ENCODE measurements at places on chromosomes 6 and 20. TPM values are rescaled to one million over a fixed set of nuclear protein-coding genes. Genes with fewer than 3 reads are reported as not detected.
A peak's percentile ranks its signal among the peaks of the same experiment; 100 is the strongest.

DNA sequence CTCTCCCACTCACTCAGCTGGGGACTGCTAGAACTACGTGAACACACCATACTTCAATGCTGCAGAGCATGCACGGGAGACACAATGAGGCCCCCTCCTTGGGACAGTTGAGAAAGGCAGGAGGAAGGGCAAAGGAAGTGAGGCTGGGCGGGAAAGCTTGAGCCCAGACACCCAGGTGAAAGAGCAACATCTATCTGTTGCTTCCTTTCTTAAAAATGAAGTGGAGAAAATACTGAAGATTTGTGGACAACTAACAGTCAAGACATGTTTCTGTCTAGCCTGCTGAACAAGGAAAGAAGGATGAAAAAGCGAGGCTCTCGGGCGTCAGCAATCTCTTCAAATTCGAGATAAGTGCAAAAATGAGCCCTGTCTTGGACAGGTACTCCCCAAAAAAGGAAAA lies 3.0 kb upstream of the NNAT start:
- DNase-seq, result no peak

The SPATA25 gene
- total RNA-seq, result 0.12 TPM

- peak; percentile 98 for DNase-seq
Observed at GRCh38 chr6:19472153-19472552, 365.0 kb upstream of the ID4 start.

GRCh38 chr6:158620963-158621693 lies 23.4 kb downstream of the DYNLT1 start:
- no peak for DNase-seq

DNA sequence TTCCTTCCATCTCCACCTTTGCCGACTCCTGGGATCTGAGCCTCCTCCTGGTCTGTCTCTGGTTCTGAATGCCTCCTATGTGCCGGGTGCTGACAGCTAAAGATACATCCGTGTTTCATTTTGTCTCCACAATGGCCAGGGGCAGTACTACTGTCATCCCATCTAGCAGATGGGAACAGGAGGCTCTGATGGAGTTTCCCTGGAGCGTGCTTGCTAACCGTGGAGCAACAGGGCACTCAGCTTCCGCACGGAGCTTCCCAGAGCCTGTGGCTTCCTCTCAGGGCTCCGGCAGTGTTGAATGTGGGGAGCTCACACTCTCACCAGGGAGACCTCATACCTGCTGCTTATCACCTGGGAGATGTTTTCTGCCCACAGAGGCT lies 11.9 kb upstream of the NPBWR2 start:
- no peak for DNase-seq

DNA sequence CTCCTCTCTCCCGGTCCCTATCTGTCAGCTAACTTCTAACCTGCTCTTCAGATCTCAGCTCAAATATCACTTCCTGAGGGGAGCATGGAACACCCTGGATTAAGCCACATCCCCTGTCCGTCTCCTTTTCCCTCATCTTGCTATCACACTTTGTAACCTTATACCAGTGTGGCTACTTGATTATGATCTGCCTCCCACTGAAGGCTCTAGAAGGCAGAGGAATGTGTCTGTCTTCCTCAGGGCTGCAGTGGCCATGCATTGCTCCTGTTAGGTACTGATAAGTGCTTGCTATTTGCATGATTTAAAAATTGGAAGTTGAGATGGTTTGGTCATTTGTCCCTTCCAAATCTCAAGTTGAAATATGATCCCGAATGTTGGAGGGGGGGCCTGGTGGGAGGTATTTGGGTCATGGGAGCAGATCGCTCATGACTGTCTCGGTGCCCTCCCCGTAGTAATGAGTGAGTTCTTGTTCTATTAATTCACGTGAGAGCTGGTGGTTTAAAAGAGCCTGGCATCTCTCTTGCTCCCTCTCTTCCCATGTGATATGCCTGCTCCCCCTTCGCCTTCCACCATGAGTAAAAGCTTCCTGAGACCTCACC lies 71.4 kb downstream of the PLCB4 start:
- DNase-seq, result no peak

The MYO6 gene
- total RNA-seq, result 2.9 TPM

GRCh38 chr6:113819169-113819830 lies 37.8 kb upstream of the MARCKS start:
- DNase-seq, result no peak

DNA sequence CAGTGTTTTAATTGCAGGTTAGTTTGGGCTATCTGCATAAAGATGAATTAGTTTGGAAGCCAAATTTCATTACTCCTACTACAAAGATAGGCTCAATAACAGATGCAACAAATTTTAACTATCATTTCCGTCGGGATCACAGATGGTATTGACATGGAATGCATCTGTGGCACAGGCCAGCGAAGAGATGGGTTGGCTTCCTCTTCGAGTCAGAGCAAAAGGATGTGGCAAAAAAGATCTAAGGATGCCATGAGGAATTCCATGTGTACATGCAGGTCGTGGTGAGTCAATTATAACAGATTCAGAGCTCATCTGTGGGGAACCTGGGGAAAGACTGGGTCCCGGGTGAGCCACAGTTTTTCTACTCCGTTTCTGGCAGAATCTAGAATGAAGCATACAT lies 83.0 kb upstream of the CITED2 start:
- no peak for DNase-seq

DNA sequence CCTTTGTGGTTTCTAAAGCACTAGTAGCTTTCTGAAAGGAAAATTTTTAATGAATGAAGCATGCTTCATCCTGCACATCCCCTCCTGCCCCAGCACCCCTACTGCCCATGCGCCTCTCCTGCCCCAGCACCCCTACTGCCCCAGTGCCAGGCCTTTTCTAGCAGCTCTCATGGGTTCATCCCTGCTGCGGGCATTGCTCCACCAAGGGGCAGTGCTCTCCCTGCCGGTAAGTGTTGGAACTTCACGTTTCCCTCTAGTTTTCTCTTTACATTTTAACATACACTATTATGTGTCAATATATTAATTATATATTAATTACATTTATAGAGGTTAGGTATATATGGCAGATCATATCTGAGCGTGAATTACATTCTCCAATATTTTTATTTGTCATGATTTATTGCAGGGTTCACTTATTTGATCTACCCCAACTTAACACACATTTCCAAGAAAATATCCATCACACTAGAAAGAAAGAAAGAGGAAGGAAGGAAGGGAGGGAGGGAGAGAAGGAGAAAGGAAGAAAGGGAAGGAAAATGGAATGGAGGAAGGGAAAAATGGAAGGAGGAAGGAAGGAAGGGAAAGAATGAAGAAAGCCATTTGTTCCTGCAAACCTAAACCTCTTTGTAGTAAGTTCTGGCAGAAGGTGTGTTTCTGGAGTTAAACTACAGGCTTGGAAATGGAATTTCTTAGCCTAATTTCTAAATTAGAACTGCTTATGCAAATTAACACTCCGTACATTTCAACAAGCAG lies 46.8 kb downstream of the CEP43 start:
- no peak for DNase-seq

GRCh38 chr20:49544535-49544934 lies 23.4 kb downstream of the PTGIS start:
- DNase-seq, result no peak

GRCh38 chr6:45450831-45451230 lies 73.1 kb upstream of the SUPT3H start:
- no peak for DNase-seq

GRCh38 chr6:128333581-128334223 lies 186.7 kb downstream of the PTPRK start:
- no peak for DNase-seq

The BPIFB6 gene
- total RNA-seq, result not detected

DNA sequence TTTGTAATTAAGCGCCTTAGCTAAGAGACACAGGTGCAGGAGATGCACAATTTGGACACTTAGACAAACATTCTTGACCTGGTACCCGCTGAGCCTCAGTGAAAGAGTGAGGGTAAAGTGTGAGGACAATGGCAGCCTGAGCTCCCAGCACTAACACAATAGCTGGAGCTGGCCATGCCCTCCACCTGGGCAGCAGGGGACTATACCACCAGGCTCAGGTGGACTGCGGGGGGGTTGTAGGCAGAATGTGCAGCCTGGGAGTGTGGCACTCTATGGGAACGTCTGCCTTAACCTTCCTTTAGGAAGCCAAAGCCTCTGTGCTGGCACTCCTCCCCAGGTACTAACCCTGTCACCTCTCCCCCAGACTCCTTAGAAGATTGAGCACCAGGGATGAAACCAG lies 23.6 kb downstream of the PRKN start:
- no peak for DNase-seq

- no peak for DNase-seq
Observed at GRCh38 chr6:121764493-121764892, 329.0 kb downstream of the GJA1 start.

GRCh38 chr20:63383556-63383955 lies 22.4 kb upstream of the CHRNA4 start:
- no peak for DNase-seq

- no peak for DNase-seq
Observed at GRCh38 chr6:26161322-26161721, 74.1 kb downstream of the HFE start.

DNA sequence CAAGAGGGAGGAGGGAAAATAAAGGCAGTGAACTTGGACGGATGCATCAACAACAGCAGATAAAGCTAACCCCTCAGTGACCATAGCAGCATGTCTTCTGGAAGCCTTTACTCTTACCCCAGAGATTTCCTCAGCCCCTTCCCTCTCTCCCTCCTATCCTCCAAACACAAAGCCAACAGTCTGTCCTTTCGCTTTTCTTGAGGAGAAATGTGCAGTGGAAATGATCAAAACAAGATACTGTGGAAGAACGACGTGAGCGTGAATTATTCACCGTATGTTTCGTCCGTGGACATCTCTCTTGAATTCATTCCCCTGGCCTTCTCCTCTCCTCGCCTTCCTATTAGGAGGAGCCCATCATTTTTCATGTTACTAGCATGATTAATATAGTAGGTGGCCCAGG lies 8.5 kb downstream of the NRN1 start:
- no peak for DNase-seq

DNA sequence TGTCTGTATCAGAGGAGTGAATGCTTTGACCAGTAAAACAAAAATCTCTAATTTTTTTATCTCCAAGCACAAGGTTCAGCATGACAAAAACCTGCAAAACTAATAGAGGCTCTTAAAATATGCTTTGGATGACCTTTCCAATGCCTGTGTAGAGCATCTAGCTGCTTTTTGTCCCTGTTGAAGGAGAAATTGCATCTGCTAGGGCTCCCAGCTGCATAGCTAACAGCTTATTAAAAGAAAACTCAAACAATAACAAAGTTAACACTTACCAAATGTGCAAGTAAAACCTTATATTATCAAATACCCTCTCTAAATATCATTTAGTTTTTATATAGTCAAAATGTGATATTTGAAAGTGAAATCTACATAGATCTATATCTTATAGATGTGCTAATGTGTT lies 378.6 kb downstream of the CD109 start:
- DNase-seq, result no peak

DNA sequence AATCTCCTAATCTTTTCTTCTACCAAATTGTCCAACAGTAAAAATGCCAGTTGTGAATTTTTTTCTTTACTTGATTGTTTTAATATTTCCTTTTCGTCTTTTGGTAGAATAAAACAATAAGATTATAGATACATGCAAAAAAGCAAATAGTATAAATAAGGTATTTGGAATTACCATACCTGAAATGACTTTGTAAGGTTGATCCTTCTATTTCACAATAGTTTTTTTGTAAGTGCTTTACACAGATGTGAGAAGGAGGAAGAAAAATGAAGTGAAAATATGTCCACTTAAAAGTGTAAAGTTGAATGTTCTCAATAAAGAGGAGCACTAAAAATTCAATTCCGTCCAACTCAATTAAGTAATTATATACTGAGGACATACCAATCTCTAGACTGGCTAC lies 457.6 kb downstream of the UTRN start:
- no peak for DNase-seq

The SLC22A3 gene
- not detected for total RNA-seq

- DNase-seq, result no peak
Observed at GRCh38 chr6:30019819-30020218, 41.2 kb upstream of the POLR1H start.
